Activated naive CD4-positive, alpha-beta T cell (primary cell): ENCODE measurements at places on chromosomes 6 and 20.

GRCh38 chr6:49001856-49002541 is 461.1 kb downstream of the MMUT start:
- no peak for DNase-seq

GRCh38 chr6:111743862-111744692 is 129.2 kb downstream of the FYN start:
- DNase-seq = no peak

- peak; percentile 66 for DNase-seq
These were observed at the start of gene GABBR1 for GRCh38 chr6:29632789-29633533. TSS of gene GABBR1 (minus strand) at chr6:29633183. CDS start at chr6:29632385, 798 bp downstream.

GRCh38 chr20:25320035-25320800 is 70.4 kb downstream of the ABHD12 start:
- DNase-seq = no peak

- DNase-seq = peak; percentile 46
These were observed 18.1 kb downstream of the OR2B2 start for GRCh38 chr6:27893836-27894807.

- DNase-seq = no peak
These were observed 36.4 kb upstream of the NELFCD start for GRCh38 chr20:58944610-58945009.
